ENCODE measurements at places on chromosomes 13 and 19. TPM values are rescaled to one million over a fixed set of nuclear protein-coding genes. Genes with fewer than 3 reads are reported as not detected.
A peak's percentile ranks its signal among the peaks of the same experiment; 100 is the strongest.

GRCh38 chr13:75220238-75220542 lies 261.8 kb downstream of the TBC1D4 start:
- H3K4me1 ChIP-seq = no peaks in the 10 kb centered on the region
- no peak overlapping the region for H3K27ac ChIP-seq
- DNase-seq = no peak
- H3K36me3 ChIP-seq = no peaks in the 10 kb centered on the region
- no peaks in the 10 kb centered on the region for H3K27me3 ChIP-seq

GRCh38 chr19:10412257-10412977 lies 7.9 kb upstream of the PDE4A start:
- H3K4me1 ChIP-seq = peaks cover 13% of the 10 kb centered on the region
- peaks cover 34% of the 10 kb centered on the region for H3K27me3 ChIP-seq
- H3K4me3 ChIP-seq = no peak overlapping the region

DNA sequence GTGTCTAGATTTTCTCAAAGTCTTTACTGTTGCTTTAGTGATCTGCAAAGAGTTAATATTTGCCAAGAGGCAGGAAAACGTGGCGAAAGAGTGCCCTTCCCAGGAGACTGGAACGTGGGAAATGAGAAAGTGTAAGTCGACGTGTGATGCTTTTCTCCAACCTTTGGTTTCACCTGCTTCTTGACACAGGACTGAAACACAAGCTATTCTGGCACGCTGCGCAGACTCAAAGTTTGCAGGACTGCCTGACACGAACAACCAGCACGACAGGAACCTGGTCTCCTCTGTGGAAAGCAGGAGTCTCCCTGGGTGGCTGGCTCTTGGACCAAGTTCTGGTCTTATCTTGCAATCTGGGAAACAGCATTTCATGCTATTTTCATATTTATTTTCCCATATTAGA lies 28.6 kb downstream of the RFXAP start:
- H3K27me3 ChIP-seq = no peaks in the 10 kb centered on the region
- H3K4me3 ChIP-seq = no peak overlapping the region
- H3K4me1 ChIP-seq = peaks cover 5% of the 10 kb centered on the region

GRCh38 chr19:38745316-38745715 lies 1.0 kb upstream of the CAPN12 start:
- H3K4me1 ChIP-seq = no peaks in the 10 kb centered on the region
- no peaks in the 10 kb centered on the region for H3K27me3 ChIP-seq
- no peaks in the 10 kb centered on the region for H3K36me3 ChIP-seq
- no peak for DNase-seq
- H3K4me3 ChIP-seq = no peak overlapping the region

SDHAF1 gene
- 135 TPM for total RNA-seq

GRCh38 chr13:20474515-20474914 lies 51.1 kb downstream of the CRYL1 start:
- H3K4me1 ChIP-seq = no peaks in the 10 kb centered on the region
- DNase-seq = no peak
- no peak overlapping the region for H3K27ac ChIP-seq

GRCh38 chr13:99435998-99436397 lies 65.3 kb upstream of the TM9SF2 start:
- H3K27ac ChIP-seq = no peak overlapping the region
- no peaks in the 10 kb centered on the region for H3K36me3 ChIP-seq
- H3K4me1 ChIP-seq = no peaks in the 10 kb centered on the region
- no peaks in the 10 kb centered on the region for H3K27me3 ChIP-seq
- no peak for DNase-seq

DNA sequence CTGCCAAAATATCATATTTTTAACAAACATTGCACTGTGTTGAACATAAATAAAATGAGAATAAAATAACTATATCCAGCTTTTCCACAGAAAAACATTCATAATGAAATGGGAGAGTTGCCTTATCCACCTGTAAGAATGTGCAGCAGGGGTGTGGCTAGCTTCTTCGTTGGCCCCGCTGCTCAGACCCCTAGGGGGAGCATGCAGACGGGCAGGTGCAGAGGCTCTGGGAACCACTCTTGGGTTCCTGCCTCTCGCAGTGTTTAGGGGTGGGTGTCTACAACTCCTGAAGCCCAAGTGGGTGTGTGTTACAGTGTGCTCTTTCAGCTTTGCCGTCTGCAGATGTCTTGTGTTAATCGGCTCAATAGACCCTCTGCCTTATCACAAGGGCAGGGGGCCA lies 121.7 kb downstream of the SLITRK5 start:
- no peak overlapping the region for H3K4me3 ChIP-seq
- H3K27me3 ChIP-seq = no peaks in the 10 kb centered on the region
- H3K4me1 ChIP-seq = no peaks in the 10 kb centered on the region
- DNase-seq = no peak

AMH gene
- total RNA-seq = 1.8 TPM

DNA sequence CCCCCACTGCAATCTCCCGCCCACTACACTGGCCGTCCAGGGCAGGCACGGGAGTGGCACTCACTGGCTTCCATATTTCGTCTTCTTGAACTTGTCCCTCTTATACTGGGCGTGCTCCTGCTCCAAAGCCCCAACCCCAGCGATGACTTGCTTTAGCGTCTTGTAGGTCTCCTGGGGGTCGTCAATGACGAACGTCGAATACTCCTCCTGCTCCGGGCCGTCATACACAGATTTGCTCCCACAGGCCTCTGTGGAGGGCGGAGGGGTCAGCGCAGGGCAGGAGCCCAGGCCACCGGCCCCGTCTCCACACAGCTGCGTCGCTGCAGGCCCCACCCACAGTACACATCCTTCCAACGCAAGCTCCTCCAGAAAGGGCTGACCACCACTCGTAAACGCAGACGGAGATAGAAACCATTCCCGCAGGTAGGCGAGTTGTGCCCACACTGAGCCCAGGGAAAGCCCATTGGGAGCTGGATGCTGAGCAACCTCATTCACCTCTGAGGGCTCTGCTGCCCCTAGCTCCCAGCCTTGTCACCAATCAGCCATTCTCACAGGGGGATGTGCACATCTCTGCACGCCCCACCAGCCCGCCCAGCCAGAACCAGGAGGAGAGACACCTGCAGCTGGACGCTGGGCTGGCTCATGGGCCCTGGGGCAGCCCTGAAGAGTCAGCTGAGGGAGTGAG lies 7.9 kb upstream of the C13orf46 start:
- no peak overlapping the region for H3K27ac ChIP-seq
- H3K27me3 ChIP-seq = no peaks in the 10 kb centered on the region
- peak; percentile 62 for DNase-seq
- peaks cover 17% of the 10 kb centered on the region for H3K36me3 ChIP-seq

DNA sequence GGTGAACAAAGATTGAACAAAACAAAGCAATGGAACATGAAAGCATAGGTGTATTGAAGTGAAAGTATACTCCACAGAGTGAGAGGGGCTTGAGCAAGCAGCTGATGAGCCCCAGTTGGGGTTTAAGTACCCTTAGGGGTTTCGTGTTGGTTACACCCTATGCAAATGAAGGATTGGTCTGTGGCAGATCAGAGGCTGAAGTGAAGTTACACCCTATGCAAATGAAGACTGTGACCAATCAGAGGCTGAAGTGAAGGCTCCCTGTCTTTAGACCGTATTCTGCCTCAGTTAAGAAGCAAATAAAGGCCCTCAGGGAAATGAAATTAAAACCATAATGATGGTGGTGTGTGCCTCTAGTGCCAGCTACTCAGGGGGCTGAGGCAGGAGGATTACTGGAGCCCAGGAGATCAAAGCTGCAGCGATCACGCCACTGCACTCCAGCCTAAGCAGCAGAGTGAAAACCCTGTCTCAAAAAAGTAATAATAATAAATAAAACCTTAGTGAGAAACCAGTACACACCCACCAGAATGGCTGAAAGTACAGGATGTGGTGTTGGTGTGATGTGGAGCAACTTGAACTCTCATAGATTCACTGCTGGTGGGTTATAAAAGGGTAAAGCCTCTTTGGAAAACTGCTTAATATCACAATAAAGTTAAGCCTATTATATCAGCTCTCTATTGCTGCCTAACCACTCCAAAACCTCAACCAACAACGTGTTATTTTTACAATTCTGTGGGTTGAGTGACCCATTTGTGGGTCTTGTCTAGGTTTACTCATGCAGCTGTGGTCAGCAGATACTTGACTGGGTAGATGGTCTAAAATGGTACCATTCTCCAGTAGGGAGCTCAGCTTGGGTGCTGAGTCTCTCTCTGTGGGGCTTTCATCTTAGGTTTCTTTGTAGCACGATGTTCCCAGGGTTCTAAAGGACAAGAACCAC lies 12.8 kb upstream of the UPF3A start:
- no peaks in the 10 kb centered on the region for H3K27me3 ChIP-seq
- H3K4me3 ChIP-seq = no peak overlapping the region
- no peak for DNase-seq

- no peak overlapping the region for H3K27ac ChIP-seq
- H3K27me3 ChIP-seq = no peaks in the 10 kb centered on the region
- H3K4me3 ChIP-seq = no peak overlapping the region
- DNase-seq = no peak
Observed at GRCh38 chr13:79604752-79605151, 123.8 kb downstream of the NDFIP2 start.

CYP4F12 gene
- total RNA-seq = 12.5 TPM

ZNF814 gene
- 8.4 TPM for total RNA-seq

GRCh38 chr19:3020321-3020960 lies 8.6 kb downstream of the TLE2 start:
- no peak overlapping the region for H3K4me3 ChIP-seq
- H3K27me3 ChIP-seq = no peaks in the 10 kb centered on the region
- DNase-seq = no peak
- peaks cover 18% of the 10 kb centered on the region for H3K36me3 ChIP-seq
- no peak overlapping the region for H3K27ac ChIP-seq

DNA sequence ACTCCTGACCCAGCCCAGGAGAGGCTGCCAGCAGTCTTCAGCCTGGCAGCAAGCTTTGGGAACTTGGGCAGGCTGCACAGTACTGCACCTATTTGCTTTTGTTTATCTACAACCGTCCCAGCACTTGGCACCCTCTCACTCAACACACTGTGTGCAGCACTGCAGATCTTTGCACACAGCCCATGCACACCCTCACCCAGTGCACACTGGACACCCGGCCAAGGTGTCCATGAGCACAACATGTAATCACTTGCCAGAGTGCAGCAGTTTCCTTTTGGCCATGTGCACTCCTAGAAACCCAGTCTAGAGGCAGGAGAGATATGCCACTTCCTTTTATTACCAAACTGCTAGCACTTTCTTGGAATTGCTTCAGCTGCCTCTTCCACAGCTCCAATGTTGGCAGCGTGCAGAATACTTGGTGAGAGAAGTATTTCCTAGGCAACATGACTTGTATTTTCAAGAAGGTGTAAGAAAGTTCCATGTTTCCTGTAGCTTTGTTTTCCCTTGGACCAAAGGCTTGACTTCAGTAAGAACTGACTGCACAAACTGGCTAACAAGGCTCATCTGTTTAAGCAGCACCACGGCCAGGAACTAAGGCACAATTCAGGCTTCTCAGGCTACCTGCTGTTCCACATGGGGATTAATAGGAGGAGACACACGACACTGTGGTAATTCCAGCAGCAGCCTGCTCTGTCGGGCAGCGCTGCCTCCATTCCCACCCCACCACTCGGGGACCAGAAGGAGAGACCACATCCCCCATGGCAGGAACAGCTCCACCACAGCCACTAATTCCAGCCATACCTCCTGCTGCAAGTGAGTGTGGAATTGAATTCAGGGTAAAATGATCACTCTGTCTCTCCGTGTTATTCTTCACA lies 15.3 kb downstream of the ATP7B start:
- no peaks in the 10 kb centered on the region for H3K36me3 ChIP-seq
- H3K27ac ChIP-seq = peak overlapping the region; percentile 50
- peaks cover 42% of the 10 kb centered on the region for H3K4me1 ChIP-seq
- H3K4me3 ChIP-seq = no peak overlapping the region
- no peaks in the 10 kb centered on the region for H3K27me3 ChIP-seq

DNA sequence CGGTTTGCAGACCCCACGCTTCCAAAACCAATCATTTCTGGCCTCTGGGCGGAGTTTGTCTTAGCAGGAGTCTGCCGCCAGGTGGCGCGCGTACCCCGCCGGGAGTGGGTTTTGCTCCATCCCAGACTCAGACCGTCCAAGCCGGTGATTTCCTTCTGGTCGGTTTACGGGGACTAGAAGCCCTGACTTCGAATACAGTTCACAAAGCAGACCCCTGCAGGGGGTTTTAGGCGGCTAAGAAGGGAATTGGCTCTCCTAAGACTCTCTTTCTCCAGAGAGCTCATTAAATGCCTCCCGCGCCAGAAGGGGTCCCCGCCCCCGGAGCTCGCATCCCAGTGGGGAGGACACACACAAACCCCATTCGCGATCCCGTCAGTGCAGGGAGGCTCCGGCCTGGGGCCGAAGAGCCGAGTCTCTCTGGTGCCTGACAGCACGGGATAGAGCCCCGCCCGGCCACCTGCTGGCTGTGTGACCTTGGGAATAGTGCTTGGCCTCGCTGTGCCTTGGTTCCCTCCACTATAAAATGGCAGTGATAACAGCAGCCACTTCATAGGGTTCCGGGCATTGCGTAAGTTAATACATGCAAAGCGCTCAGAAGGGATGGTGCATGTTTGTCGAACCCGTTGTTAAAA lies 8.6 kb upstream of the NUP62 start:
- DNase-seq = peak; percentile 86
- no peak overlapping the region for H3K27ac ChIP-seq
- H3K36me3 ChIP-seq = no peaks in the 10 kb centered on the region

- H3K27me3 ChIP-seq = no peaks in the 10 kb centered on the region
Observed at GRCh38 chr13:64057372-64058020, 2641.8 kb upstream of the PCDH20 start.

ADGRE1 gene
- total RNA-seq = 0.28 TPM
